ENCODE measurements at places on chromosomes 2 and 18. TPM values are rescaled to one million over a fixed set of nuclear protein-coding genes. Genes with fewer than 3 reads are reported as not detected.

Gene NBEAL1
- 15.2 TPM for total RNA-seq

Gene FEV
- not detected for total RNA-seq

Gene FSIP2
- total RNA-seq = under 0.01 TPM

Gene GKN1
- not detected for total RNA-seq

Gene POLR1A
- 15.8 TPM for total RNA-seq
